Dorsolateral prefrontal cortex (tissue), 122 donors: ENCODE measurements at places on chromosomes 16 and 17. TPM values are rescaled to one million over a fixed set of nuclear protein-coding genes. Genes with fewer than 3 reads are reported as not detected.

The NACA2 gene
- not detected for total RNA-seq

DNA sequence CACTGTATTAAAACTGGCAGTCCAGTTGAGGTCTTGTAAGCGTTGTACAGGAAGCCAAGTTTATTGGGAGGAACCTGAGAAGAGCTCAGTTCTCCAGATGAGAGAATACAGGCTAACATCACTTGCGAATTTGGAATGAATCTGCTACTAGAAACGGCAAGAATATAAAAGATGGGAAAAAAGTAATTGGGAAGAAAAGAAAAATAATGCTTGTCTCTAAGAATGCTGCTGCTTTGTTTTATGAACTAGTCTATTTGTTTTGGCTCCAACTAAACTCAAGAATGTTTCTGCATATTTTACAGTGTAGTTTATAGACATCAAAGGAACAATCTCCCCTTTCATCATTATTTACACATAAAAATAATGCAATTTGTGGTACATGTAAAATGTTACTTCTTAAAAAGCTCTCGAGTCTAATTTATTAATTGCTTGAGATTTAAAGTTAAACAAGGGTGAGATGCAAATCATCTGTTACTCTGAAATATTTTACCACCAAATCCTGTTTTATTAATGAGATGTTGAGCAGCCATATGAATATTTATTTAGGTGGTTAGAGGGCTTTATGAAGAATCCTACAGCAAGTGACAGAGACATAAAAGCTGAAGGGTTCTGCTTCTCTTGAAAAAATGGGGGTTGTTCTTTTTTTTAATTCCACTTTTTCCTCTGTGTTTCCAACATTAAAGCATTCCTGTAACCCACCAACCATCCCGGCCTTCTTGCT, 162.1 kb upstream of the AXIN2 start:
- DNase-seq: no peak

DNA sequence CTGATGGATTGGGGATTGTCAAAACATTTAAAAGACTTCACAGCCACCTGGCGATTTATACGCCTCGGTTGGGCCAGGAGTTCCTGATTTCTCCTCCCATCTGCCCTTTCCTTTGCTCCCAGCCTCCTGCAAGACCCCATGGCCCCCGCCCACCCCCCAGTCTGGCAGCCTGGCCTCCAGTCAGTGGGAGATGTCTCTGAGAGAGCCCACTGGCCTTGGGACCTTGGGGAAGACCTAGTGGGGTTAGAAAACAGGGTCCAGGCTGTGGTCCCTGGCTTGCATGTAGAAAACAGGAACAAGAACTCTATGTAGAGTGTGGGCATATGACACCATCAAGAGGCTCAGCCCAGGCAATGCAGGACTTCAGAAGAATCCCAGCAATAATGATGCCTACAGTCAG, 209.4 kb upstream of the C16orf82 start:
- no peak for DNase-seq

The ST6GALNAC1 gene
- 6.8 TPM for total RNA-seq

The MYL4 gene
- not detected for total RNA-seq

The RSPRY1 gene
- total RNA-seq: 32.0 TPM

- no peak for DNase-seq
Measured at GRCh38 chr16:72256398-72257066, 84.6 kb upstream of the PMFBP1 start.

GRCh38 chr17:53804437-53804836, 18.3 kb upstream of the KIF2B start:
- no peak for DNase-seq
